H54 (cell line): ENCODE measurements at places on chromosomes 4 and X.
A peak's percentile ranks its signal among the peaks of the same experiment; 100 is the strongest.

- no peak for DNase-seq
Measured at GRCh38 chrX:5220421-5220820, 1008.2 kb downstream of the NLGN4X start.

GRCh38 chr4:91502365-91502764, 801.4 kb upstream of the GRID2 start:
- no peak for DNase-seq

DNA sequence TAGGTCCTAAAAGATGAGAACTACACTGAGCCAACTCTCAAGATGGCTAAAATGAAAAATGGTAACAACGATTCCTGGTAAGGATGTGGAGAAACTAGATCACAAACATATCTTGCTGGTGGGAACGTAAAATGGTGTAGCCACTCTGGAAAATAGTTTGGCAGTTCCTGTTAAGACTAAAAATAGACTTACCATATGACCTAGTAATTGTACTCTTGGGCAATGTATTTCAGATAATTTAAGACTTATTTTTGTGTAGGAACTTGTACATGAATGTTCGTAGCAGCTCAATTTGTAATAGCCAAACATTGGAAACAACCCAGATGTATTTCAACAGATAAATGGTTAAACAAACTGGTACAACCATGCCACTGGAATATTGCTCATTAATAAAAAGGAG, 106.2 kb downstream of the HDAC8 start:
- DNase-seq: no peak

- no peak for DNase-seq
Measured at GRCh38 chr4:78121338-78121904, 64.3 kb downstream of the FRAS1 start.

GRCh38 chr4:146998157-146998556, 52.5 kb upstream of the TTC29 start:
- DNase-seq: no peak

GRCh38 chr4:178387756-178388155, 945.5 kb upstream of the AGA start:
- no peak for DNase-seq

DNA sequence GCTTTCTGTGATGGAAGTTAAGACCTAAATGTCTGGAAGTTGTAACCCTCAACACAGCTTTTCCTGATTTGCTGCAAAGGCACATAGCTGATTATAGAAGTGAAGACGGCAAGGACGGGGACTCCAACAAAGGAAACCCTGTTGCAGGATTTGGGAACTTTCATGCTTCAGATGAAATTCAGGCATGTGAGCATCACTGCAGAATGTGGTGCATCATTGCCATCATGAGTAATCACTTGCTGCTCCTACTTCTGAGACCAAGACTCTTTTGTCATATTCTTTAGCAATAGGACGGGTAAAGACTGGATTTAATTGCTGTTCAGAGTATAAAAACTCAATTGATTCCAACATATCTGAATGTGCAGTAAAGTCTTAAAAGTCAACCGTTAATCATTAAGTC, 35.8 kb downstream of the YIPF6 start:
- no peak for DNase-seq

GRCh38 chr4:145285928-145286327, 105.5 kb upstream of the OTUD4 start:
- no peak for DNase-seq

- DNase-seq: no peak
Measured at GRCh38 chr4:169369634-169370033, 98.9 kb upstream of the SH3RF1 start.

DNA sequence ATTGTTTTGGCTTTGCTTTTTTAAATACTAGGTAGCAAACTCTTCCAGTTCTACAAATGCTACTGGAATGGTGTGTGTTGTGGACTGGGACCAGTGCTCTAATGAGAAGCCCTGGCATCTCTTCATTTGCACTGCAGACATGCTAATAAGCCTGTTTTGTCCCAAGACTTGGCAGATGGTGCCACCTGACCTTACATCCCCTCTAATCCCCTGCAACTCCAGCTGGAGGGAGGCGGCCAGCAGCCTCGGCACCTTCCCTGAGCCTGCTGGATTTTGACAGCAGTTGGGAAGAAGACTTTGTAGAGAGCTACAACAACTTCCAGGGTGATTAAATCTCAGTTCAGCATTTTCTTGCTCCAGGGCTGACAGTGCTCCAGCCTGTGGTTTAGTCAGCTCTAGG, 200.0 kb downstream of the DCLK2 start:
- DNase-seq: no peak

GRCh38 chr4:142549726-142550463, 296.2 kb downstream of the INPP4B start:
- DNase-seq: peak; percentile 16

GRCh38 chr4:3036131-3036952, 38.0 kb downstream of the HTT-AS start:
- no peak for DNase-seq
